ENCODE measurements at places on chromosomes 4 and X.

GRCh38 chr4:53916431-53916889, 147.9 kb downstream of the CHIC2 start:
- no peak overlapping the region for H3K4me3 ChIP-seq
- peaks cover 22% of the 10 kb centered on the region for H3K27me3 ChIP-seq
- no peak overlapping the region for H3K27ac ChIP-seq
- DNase-seq = no peak
- no peaks in the 10 kb centered on the region for H3K36me3 ChIP-seq

DNA sequence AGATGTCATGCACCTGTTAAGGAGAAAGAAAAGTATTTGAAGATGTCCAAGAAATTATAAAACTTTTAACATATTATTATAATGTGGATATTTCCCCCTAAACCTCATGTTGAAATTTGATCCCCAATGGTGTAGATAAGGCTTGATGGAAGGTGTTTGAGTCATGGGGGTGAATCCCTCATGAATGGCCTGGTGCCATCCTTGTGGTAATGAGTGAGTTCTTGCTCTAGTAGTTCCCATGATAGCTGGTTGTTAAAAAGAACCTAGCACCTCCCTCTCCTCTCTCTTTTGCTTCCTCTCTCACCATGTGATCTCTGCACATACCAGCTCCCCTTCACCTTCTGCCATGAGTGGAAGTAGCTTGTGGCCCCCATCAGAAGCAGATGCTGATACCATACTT, 176.6 kb upstream of the NR3C2 start:
- peaks cover 10% of the 10 kb centered on the region for H3K36me3 ChIP-seq
- DNase-seq = no peak
- H3K27me3 ChIP-seq = no peaks in the 10 kb centered on the region
- H3K4me1 ChIP-seq = no peaks in the 10 kb centered on the region
- H3K4me3 ChIP-seq = no peak overlapping the region
- H3K27ac ChIP-seq = no peak overlapping the region

GRCh38 chr4:38310446-38311043, 350.3 kb downstream of the PTTG2 start:
- H3K4me1 ChIP-seq = peaks cover 82% of the 10 kb centered on the region
- peak overlapping the region; percentile 88 for H3K4me3 ChIP-seq
- peak overlapping the region; percentile 88 for H3K27ac ChIP-seq
- H3K27me3 ChIP-seq = no peaks in the 10 kb centered on the region
- peaks cover 13% of the 10 kb centered on the region for H3K36me3 ChIP-seq

GRCh38 chrX:9745417-9746115, 20.1 kb downstream of the GPR143 start:
- no peak for DNase-seq
- peaks cover 20% of the 10 kb centered on the region for H3K4me1 ChIP-seq
- H3K27me3 ChIP-seq = peaks cover 7% of the 10 kb centered on the region
- peak overlapping the region; percentile 66 for H3K4me3 ChIP-seq
- H3K27ac ChIP-seq = peak overlapping the region; percentile 47
- H3K36me3 ChIP-seq = peaks cover 4% of the 10 kb centered on the region

GRCh38 chr4:60930866-60931265, 269.3 kb upstream of the ADGRL3 start:
- no peak overlapping the region for H3K4me3 ChIP-seq
- DNase-seq = no peak
- no peaks in the 10 kb centered on the region for H3K4me1 ChIP-seq
- H3K27ac ChIP-seq = no peak overlapping the region
- no peaks in the 10 kb centered on the region for H3K27me3 ChIP-seq
- H3K36me3 ChIP-seq = no peaks in the 10 kb centered on the region
